ENCODE measurements at places on chromosomes 16 and 17.

DNA sequence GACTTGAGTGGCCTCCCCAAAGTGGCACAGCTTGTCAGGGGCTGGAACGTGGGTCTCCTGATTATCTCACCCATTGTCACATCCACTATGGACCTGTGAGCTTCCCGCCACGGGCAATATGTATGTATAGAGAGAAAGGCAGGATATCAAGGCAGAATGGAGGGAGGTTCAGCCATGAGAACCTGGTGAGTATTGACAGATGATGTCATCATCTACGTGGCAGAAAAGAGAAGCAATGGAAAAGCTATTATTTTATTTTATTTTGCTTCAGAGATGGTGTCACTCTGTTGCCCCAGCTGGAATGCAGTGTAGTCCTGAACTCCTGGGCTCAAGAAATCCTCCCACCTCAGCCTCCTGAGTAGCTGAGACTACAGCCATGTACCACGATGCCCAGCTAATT, 13.4 kb upstream of the PDK2 start:
- no peak for DNase-seq

GRCh38 chr17:39924691-39925055, 2.7 kb downstream of the ORMDL3 start:
- DNase-seq: no peak

DNA sequence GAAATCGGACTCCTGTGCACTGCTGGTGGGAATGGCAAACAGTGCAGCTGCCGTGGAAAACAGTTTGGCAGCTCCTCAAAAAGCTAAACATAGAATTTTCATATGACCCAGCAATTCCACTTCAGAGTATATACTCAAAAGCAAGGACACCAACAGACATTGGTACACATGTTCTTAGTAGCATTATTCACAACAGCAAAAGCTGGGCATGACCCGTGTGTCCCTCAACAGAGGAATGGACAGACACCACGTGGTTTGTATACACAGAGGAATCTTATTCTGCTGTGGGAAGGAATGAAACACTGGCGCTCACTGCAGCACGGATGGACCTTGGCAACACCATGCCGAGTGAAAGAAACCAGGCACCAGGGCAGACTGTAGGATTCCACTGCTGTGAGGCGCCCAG, 16.0 kb downstream of the NPTX1 start:
- DNase-seq: no peak

GRCh38 chr16:48901712-48902374, 291.9 kb upstream of the N4BP1 start:
- no peak for DNase-seq

- no peak for DNase-seq
These were observed 5.7 kb upstream of the ACTG1 start for GRCh38 chr17:81518113-81518784.

GRCh38 chr17:42775534-42776098, 2.4 kb downstream of the VPS25 start:
- no peak for DNase-seq

- no peak for DNase-seq
These were observed 18.8 kb downstream of the POLR2A start for GRCh38 chr17:7502987-7503386.

DNA sequence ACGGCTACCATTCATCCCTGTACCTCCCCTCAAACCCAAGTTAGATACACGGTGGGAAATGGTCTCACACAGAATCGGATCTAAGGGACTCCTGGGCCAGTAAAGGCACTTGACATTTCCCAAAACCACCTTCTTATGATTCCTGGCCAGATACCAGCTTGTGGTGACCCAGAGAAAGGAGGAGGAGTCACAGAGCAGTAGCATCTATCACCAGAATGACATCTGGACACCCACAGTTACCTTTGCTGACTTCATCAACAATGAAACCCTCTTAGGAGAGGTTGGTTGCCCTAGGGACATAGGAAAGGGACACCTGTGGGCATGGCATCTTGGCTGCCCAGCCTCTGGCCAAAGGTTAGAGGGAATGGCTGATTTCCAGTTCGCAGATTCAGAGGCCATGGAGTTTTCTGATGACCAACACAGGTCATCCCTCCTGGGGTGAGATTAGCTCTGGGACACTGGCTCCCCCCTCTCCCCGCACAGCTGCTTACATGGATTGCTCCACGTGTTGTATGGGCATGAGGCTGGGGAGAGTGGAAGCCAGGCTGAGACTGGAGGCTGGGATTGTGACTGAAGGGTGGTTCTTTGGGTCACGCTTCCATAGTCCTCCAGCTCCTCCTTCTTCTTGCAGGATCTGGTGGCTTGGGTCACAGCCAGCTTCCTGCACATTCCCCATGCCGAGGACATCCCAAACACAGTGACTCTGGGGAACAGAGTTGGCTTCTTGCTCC, 1.4 kb upstream of the AOC3 start:
- no peak for DNase-seq

DNA sequence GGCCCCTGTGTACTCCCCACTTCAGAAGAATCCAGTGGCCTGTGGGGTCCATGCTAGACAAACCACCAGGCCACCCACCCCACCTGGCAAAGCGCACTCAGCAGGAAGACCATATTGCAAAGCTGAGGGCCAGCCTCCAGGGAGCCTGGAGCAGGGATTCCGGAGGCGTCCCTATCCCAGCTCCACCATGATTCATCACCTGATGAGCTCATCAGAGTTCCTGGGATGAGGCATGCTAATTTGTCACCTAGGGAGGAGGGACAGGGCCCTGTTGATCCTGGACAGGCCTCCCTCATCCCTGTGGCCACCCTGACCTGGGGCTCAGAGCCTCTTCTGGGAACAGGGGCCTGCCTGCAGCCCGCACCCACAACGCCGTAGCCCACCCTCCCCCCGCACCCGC, 131.6 kb upstream of the PLCG2 start:
- DNase-seq: no peak

DNA sequence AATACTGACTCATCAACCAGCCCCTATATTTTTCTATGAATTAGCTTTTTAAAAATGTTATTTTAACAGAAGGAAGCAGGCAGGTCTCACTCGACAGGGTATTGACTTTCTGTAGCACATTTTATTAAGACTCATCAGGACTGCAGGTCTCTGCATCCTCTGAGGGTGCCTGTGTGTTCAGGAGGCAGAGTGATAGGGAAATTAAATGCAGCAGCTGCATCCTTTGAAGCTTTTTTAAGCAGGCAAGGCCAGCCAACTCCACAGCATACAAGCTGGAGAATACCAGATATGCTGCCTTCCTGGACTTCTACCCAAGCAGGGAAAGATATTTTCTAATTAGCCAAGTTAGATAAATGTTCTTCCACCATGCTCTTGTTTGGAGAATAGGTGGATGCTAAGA, 124.9 kb downstream of the WSCD1 start:
- no peak for DNase-seq

- DNase-seq: no peak
These were observed 2.1 kb downstream of the NMT1 start for GRCh38 chr17:45063198-45063597.

- no peak for DNase-seq
These were observed 1349.6 kb upstream of the CDH8 start for GRCh38 chr16:63385714-63386432.

- DNase-seq: no peak
These were observed 70.7 kb downstream of the TEX14 start for GRCh38 chr17:58621174-58621573.

GRCh38 chr16:84390131-84390785, 21.9 kb downstream of the ATP2C2 start:
- DNase-seq: no peak

DNA sequence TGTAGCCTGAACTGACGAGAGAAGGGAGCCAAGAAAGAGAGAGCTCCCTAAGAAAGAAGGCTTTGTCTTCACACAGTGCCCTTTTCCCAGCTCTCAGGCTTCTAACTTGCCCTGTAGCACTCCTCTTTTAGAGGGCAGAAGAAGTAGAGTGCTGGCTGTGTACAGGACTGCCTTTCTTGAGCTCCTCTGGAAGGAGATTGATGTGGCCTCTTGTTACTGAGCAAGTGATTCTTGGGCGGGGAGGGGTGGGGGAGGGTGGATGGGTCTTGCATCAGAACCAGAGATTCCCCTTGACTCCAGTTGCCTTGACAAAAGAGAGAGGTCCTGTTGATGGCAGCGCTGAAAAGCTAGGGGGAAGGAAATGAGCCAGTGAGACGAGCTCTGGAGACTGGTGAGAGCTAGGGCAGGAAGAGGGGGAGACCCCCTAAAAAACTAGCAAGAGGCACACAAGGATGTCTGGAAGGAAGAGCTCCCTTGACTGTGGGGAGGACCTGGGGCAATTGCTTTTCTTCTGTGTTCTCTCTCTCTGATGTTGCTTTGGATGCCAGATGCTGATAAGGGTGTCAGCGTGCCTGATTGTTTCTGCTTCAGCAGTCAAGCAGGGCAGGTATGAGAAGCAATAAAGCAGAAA, 18.4 kb downstream of the GPR179 start:
- DNase-seq: no peak

DNA sequence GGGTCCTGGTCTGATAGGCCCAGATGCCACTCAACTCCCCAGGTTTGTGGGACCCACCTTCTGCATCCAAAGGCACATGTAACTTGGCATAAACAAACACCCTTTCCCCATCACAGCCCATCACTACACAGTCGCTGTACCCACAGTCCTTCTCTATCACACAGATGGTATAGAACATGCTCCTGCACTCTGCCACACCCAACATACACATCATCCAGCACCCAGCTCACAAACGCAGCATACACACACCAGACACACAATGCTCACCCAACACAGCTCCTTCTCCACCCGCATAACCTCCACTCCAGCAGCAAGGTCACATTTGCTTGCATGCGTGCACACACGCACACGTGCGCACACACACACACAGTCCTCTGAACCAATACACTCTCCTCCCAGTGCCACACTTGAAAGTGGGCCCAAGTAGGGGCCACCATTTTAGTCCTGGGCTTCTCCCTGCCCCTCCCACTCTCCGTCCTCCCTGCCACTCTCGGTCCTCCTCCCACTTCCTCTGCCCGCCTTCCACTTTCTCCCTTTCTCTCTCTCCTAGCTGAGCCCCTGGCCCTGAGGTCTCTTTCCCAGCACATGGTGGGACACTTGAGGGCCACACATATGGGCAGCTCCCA, 8.5 kb upstream of the TMEM92 start:
- no peak for DNase-seq

DNA sequence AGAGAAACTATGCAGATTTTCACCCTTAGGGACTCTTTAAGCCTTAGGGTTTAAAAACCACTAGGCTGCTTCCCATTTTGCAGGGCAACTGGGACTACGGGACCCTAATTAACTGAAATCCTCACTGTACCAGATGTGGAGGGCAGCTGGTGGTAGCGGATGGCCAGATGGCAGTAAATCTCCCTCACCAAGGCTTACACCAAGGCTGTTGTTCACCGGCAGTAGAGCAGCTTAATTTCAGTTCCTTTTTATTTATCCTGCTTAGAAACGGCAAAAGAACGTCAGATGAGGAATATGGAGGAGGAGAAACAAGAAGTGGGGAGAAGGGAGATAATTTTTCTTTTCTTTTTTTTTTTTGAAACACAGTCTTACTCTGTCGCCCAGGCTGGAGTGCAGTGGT, 6.5 kb downstream of the ABHD15 start:
- DNase-seq: peak; percentile 28

- no peak for DNase-seq
These were observed 4.7 kb downstream of the MNT start for GRCh38 chr17:2396192-2396567.

DNA sequence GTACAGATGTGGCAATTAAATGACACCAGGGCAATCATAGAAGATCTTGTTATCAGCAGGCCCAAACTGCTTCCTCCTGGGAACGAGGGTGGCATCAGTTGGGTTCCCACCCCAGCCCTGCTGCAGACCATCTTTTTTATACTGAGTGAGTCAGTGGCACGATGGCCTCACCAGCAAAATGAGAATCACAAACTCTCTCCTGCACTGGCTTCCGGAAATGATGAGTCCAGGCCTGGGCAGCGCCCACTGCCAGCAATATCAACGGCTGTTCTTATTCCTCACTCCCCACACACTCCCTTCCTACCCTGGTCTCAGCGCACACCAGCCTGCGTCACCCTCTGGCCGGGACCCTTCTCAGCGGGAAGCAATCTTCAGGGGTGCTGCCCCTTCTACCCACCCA, 340.3 kb downstream of the FOXL1 start:
- no peak for DNase-seq

DNA sequence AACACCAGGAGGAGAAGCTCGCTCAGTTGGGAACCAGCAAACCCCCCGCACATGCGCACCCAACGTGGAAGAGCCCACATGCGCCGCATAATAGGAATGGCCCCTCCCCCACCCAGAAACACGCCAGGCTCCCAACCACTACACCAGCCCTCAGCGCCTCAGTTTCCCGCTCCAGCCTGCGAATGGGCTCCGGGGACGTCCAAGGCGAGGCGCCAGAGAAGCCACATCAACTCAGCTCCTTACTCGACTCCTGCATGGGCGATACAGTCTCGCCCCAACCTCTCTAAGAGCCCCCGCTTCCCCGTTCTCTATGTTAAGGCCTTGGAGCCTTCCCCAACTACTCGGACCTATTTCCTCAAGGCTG, 504 bp downstream of the SRSF1 start:
- DNase-seq: no peak

GRCh38 chr17:44353672-44354331, 8.7 kb downstream of the GRN start:
- peak; percentile 16 for DNase-seq

GRCh38 chr16:11322823-11323222, 22.4 kb upstream of the RMI2 start:
- DNase-seq: no peak

GRCh38 chr17:7705269-7706255, 560 bp downstream of the EFNB3 start:
- DNase-seq: no peak

- DNase-seq: no peak
These were observed 542.7 kb upstream of the PSMD7 start for GRCh38 chr16:73753931-73754330.

- DNase-seq: no peak
These were observed 279.0 kb downstream of the MRTFB start for GRCh38 chr16:14350081-14350480.

DNA sequence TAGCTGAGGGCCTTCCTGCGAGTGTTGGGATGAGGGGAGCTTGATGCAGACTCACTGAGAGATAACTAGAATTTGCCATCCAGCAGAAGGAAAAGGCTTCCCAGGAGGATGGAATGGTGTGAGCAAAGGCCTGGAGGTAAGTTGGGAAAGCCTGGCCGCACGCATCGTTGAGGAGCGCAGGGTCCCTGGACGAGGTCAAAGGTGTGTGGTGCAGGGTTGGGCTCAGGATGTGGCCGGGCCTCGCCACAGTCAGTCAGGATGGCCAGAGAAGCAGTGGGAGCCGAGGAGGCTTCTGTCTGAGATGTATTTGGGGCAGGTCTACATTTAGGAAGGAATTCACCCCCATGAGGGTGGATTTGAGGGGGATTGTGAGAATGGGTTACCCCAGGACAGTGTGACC, 16.4 kb downstream of the DRC3 start:
- DNase-seq: no peak

GRCh38 chr16:87765473-87765775, 362 bp downstream of the KLHDC4 start:
- DNase-seq: peak; percentile 79

DNA sequence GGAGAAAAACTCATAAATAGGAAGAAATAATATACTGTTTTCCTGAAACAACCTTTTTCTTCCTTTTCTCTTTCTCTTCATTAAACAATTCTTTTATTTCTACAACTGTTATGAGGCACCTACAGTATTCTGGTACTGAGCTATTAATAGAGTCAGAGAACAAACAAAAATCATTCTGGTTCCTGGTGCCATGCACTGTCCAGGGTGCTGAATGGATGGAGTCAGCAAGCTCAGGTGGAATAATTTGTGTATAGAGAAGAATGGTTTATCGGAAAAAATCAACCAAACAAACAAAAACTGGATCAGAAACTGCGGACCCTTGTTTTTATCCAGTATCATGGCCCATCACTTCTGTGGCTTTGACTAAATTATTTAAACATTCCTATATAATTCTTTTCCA, 430.3 kb upstream of the GOT2 start:
- no peak for DNase-seq

- DNase-seq: no peak
These were observed 17.1 kb downstream of the ANKRD11 start for GRCh38 chr16:89473136-89473712.
